ENCODE measurements at places on chromosomes 1 and 21.
A peak's percentile ranks its signal among the peaks of the same experiment; 100 is the strongest.

DNA sequence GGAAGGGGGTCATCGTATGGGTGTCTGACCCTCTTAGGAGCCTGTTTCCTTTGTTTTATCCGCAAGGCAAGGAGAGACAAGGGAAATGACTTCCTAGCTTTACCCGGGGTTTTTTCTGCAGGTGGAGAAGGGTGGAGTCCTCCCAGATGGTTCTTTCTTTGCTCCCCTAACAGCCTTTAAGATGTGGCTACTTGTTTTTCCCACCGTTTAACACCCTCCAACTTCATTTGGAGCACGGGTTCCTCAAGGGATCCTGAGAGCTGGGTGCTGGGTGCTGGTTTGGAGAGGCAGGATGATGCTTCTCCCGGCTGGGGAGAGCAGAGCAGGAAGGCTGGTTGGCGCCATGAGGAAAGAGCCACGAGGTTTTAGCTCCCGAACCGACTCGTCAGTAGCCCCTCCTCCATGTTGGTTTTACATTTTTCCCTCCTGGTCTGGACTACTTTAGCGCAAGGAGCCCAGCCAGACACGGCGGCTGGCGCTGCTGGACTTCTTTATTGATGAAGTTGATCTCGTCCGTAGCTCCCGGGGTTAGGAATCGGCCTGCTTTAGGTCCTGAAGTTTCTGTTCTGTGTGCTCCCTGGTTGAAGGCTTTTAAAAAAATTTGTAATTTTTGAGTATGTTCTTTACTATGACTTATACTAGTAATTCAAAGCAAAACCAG lies 1.4 kb downstream of the UCK2 start:
- DNase-seq, result no peak

DNA sequence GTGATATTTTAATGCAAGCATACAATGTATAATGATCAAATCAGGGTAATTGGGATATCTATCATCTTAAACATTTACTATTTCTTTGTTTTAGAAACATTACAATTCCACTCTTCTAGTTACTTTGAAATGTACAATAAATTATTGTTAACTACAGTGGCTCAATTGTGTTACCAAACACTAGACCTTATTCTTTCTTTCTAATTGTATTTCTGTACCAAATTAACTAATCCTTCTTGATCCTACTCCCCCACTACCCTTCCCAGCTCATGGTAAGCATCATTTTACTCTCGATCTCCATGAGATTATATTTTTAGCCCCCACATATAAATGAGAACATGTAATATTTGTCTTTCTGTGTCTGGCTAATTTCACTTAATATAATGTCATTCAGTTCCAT lies 95.0 kb upstream of the MROH9 start:
- DNase-seq, result no peak

DNA sequence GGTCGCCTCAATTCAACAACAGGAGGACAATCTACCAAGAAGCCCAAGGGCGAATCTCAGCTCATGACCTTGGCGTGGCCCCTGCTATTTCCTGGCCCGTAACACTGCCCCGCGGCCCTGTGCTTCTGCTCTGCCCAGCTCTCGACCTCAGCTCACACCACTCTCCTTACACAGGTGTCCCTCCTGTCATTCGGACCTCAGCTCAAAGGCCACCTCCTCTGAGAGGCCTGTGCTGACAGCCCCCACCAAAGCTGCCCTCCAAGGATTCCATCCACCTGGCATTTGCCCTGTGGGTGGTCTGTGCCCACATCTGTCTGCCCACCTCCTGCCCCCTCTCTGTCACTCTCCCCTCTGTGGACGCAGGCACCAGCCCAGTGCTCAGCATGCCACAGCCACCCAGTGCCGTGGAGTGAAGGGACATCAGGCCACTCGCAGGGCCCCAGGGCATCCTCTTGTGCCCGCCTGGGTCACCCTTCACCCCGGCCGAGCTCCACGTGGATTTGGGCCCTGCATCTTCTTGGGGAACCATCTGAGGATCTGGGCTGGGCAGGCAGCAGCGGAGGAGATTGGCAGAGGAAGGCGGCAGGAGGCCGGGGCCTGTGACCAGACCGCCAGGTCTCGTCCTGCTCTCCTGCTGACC lies 70.3 kb downstream of the DHRS3 start:
- DNase-seq, result no peak

DNA sequence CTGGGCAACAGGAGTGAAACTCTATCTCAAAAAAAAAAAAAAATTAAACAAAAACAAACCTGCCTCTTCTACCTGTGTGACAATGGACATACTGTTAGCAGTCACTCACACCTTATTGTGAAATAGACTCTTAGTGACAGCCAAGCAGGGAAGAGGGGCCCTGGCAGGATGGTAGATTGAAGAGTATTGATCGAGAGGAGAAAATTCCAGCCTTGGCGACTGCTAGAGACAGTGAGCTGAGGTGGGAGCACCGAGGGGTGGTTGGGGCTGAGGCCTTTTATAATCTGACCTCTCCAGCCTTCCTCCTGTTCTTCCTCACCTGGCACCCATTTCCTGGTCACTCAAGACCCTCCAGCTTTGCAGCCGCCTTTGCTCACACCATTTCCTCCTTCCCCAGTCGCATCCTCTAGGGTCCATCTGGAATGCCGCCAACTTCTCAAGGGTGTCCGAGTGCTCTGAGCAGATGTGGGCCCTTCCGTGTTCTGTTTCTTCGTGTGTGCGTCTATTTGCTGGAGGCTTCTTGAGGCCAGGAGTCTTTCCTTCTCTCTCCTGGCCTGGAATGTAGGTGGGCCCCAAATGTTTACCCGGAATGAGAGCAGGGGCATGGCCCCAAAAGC lies 196.9 kb upstream of the TMEM51 start:
- no peak for DNase-seq

GRCh38 chr1:62417351-62417999 lies 19.4 kb upstream of the USP1 start:
- DNase-seq, result no peak

- DNase-seq, result no peak
Observed at GRCh38 chr1:200923601-200924000, 28.9 kb downstream of the INAVA start.

DNA sequence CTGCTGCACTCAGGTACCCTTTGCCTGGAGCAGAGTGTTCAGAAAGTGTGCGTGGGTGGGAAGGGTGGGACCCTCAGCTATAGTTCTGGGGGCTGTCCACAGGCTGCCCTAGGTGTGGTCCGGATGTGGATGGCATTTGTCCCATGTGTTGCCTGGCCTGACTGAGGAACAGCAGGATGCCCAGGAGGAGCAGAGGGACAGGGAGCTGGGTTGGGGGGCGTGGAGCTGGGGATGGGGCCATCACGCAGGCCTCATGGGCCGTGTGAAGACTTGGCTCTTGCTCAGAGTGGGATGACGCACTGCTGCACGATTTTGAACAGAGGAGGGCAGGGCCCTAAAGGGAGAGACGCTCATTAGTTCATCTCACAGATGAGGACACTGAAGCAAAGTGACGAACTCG lies 17.0 kb downstream of the C1orf115 start:
- DNase-seq, result no peak

GRCh38 chr1:47854552-47855144 lies 142.5 kb downstream of the TRABD2B start:
- DNase-seq, result no peak

DNA sequence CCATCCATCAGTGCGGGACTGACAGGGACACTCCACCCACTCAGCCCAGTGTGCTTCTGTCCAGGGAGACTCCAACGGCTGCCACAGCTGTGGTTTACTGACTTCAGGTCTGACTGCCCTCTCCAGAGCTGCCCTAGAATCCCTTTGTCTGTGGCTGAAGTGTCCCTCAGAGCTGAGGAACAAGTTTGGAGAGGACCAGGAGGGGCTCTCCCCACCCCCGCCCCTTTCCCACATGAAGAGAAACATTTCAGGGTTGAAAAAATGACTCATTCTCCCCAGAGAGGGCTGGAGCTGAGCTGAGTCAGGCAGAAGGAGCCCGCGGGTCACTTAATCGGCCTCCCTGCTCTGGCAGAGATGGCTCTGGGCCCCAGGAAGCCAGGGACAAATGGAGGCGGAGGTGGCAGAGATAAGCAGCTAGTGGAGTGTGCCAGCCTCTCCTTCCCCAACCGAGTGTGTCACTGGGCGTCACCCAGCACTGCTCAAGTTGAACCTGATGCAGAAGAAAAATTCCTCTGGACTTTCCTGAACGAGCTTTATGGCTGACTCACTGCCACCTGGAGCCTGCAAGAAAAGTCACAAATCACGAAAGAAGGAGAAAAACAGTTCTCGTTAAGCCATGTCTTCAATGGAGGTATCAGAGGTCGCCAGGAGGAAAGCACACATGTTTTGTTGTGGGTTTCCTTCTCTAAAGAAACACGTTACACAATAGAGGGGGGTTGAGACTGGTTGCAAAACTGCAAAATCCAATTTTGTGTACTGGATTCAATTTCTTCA lies 34.3 kb upstream of the ECE1 start:
- peak; percentile 52 for DNase-seq

GRCh38 chr1:64790832-64791487 lies 46.1 kb downstream of the RAVER2 start:
- DNase-seq, result no peak

GRCh38 chr1:85276978-85277639 lies 677 bp upstream of the BCL10 start:
- no peak for DNase-seq

DNA sequence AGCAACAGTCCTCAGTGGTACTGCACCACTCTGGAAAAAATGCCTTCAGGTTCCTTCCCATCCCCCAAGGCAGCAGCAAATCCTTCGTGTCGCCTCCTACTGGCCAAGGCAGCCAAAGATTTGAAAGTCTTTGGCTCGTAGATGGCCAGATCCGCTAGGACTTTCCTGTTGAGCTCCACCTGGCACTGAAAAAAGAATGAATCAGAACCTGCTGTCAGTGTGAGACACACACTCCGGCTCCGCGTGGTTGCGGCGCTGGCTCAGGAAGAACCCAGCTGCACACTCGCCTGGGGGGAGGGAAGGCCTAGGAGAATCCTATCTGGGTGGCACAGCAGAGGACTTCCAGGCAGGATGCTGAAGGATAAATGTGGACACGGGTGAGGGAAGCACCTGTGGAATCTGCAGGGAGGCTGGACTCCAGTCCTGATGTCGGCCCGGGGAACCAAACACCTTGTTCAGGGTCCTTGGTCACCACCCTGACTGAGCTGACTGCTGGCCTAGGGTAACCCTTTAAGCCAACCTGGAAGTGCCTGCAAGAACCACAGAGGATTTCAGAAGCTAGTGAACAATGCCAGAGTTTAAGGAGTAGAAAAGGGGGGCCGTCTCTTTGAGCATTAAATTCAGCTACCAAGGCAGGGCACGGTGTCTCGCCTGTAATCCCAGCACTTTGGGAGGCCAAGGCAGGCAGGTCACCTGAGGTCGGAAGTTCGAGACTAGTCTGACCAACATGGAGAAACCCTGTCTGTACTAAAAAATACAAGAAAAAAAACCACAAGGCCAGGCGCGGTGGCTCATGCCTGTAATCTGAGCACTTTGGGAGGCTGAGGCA lies 3.2 kb upstream of the CCNL2 start:
- DNase-seq, result no peak

- DNase-seq, result no peak
Observed at GRCh38 chr1:18895317-18895716, 7.0 kb downstream of the ALDH4A1 start.

GRCh38 chr1:116218922-116219321 lies 107.7 kb downstream of the MAB21L3 start:
- DNase-seq, result no peak

DNA sequence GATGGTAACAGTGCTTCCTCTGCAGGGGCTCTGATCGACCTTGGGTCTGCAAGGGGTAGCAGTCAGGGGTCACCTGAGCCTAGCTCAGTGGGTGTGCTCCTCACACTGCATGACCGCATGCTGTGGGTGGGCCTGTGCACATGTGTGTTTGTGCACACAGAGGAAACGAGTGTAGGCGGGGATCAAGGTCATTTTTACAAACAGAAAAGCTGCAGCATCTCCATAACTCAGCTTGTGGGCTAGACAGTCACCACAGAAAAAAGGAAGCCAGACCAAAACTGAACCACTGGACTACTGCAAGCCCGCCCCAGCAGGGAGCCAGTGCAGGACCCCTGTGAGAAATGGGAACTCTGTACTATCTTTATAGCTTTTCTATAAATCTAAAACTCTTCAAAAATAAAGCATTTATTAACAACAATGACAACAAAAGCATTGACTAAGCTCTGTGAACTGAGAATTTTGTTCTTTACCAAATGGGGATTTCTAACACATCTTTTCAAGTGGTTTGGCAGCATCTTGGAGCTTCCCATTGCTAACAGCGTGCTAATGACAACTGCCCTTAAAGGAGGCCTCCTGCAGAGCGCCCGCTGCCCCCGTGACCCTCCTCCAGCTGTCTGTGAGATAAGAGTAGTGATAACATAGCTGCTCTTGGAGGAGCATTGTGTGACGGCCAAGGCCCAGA lies 19.9 kb upstream of the NEK2 start:
- DNase-seq, result no peak

DNA sequence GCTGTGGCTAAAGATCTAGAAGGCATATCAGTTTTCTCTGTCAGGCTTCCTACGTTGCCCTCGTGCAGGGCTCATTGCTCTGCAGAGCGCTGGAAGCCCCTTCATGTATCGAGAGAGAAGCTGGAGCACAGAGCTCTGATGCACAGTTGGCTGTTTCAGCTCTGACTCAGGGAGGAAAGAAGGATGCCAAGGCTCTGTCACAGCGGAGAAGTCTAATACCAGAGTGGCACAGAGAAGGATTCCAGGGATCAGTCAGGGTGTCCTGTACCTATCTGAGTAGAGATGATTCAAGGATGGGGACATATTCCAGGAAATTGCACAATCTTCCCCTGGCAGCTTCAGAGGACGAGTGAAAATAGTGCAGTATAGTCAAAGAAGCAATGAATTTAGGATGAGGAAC lies 179.2 kb upstream of the FMN2 start:
- no peak for DNase-seq

DNA sequence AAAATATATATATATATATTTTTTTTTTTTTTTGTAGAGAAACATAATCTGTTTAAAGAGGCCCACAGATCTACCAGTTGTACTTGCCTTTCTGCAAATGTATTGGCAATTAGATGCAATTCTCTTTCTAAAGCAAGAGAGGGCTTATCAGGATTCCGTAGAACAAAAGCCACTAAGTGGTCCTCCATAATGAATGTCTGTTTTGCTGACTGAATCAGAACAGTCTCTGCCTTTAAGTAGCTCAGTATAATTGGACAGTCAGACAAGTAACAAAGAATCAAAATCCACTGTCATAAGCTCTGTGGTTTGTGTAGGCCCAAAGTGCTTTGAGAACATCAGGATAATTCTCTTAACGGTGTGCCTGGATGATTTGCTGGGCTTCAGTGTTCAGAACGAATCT lies 17.3 kb downstream of the SARS1 start:
- DNase-seq, result no peak

DNA sequence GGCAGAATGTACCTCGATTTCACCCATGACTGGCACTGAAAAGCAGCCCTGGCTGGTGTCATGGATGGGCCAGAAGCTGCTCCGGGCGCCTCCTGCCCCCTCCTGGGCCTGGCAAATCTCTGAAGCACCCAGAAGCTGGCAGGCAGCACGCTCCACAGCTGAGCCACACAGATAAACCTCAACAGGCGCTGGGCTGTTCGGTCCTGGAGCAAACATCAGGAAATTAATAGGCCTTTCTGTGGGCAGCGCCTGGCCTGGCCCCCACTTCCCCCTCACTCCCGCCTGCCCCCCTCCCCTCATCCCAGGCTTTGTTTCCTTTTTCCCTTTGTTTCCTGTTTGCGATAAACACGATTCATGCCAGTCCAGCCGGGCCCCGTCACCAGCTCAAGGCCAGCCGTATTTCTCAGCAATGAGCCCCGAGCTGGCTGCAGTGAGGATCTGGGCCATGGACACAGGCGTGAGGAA lies 20.1 kb upstream of the DISP3 start:
- DNase-seq, result no peak
